Stimulated activated CD4-positive, alpha-beta T cell treated with anti-CD3 and anti-CD28 coated beads, Interleukin-15, amount 100 ng/mL, for 1 hour (primary cell): ENCODE measurements at places on chromosomes 3 and 15.
A peak's percentile ranks its signal among the peaks of the same experiment; 100 is the strongest.

- no peak for DNase-seq
Measured at GRCh38 chr3:152193673-152194267, 75.0 kb upstream of the MBNL1 start.

DNA sequence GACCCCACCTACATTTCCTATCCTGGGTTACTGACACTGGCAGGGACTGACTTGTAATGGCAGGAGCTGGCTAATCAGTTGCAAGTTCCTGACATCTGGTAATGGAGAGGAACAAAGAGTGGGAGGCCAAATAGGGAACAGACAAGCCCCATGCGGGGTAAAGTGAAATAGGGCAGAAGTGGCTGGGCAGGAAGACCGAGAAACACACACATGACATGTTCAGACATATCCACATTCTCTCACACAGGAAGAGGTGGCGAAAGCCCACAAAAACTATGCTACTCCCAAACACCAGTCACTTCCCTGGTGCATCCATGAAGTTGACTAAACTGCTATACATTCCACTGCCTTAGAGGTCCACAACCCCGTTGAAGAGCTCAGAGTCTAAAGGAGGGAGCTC, 394.1 kb upstream of the TBL1XR1 start:
- no peak for DNase-seq

GRCh38 chr3:13433912-13434311, 13.8 kb upstream of the NUP210 start:
- no peak for DNase-seq

GRCh38 chr3:11907667-11908660, 61.3 kb upstream of the TAMM41 start:
- DNase-seq, result no peak

GRCh38 chr15:96893159-96893906, 562.8 kb downstream of the NR2F2 start:
- DNase-seq, result no peak

DNA sequence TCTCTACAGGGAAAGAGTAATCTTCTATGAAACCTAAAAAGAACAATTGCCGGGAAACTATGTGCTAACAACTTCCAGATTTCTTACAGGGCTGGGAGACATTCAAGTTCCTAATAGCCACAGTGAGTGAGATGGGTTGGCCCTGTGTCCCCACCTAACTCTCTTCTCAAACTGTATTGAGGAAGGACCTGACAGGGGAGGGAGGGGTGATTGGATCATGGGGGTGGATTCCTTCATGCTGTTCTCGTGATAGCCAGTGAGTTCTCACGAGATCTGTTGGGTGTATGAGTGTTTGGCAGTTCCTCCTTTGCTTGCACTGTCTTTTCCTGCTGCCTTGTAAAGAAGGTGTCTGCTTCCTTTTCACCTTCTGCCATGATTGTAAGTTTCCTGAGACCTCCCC, 958.7 kb downstream of the AGBL1 start:
- no peak for DNase-seq

DNA sequence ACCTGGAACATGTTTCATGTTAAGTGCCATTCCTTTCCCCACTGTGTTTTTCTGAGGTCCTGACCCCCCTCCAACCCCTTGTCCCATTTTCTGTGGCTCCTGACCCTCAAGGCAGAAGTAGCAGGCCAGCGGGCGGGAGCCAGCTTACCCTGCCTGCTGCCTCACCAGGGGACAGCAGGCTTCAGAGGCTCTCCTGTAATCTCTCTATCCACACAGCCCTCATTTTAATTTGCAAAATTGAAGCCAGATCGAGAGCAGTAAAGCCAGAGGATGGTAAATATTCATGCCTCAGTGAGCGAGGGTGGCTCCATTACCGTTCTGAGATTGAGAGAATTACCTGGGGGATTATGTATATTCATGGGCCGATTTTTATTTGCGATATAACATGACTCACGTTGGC, 147.6 kb downstream of the DNAJB8 start:
- no peak for DNase-seq

DNA sequence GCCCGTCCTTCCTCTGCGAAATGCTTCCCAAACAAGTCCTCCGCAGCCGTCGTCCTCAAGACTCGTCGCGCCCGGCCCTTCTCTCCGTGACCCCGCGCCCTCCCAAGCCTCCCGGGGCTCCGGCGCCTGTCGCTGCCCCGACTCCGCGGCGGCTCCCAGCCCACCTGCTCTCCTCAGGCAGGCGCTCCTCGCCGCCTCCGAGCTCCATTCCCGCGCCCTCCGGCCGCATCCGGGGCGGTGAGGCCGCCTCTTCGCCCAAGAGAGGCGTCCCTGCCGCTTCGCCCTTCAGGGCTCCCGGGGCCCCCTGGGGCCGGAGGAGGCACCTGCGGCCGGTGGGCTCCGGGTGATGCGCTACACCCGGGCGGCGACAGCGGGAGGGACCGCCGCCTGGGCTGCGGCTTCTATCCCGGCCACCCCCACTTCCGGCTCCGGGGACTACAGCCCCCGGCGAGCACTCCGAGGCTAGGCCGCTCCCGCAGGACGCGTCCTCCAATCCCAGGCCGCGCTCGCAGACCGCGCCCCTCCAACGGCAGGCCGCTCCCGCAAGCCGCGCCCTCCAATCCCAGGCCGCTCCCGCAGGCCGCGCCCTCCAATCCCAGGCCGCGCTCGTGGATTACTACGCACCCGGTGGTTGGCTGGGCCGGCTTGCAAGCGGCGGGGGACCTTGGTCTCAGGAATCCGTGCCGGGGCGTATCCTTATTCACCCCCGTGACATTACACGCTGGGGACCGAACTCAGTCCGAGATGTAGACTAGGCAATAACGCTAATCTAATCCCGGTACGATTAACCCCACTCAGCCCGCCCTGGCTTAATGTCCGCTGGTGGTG, at the start of gene RUBCN:
TSS of gene RUBCN (minus strand) at position 414 of the 828 bp plus-strand sequence. CDS start at position 229, 185 bp downstream.
- peak; percentile 80 for DNase-seq

DNA sequence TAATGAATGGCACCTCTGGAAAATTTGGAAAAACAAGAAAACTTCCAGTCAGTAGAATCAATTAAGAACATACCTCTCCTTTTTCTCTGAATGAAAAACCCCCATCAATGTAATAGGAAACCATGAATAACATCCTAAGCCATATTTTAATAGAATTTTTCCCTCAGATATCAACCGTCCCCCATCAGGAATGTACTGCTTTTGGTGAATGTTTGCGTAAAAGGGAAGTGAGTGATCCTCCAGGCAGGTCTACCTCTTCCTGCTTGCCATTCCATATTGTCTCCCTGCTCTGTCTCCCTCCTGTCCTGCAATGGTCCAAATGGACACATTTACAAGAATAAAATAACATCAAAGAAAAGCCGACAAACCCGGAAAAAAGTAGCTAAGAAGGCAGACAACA, 30.8 kb downstream of the LAMP3 start:
- no peak for DNase-seq

DNA sequence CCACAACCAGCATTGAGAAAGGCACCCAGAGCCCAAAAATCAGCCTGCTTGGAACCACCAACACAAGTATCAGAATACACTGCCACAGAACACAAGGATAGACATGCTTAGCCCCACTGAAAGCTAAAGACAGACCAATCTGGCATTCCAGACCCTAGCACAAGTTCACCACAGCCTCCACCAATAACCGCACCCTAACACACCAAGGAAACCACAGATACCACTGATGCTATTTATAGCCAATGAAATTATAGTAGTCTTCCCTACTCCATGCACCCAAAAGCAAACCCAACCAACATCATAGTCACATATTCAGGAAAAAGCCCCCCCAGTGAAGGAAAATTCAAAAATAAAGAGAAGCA, 83.9 kb upstream of the STT3B start:
- DNase-seq, result no peak

DNA sequence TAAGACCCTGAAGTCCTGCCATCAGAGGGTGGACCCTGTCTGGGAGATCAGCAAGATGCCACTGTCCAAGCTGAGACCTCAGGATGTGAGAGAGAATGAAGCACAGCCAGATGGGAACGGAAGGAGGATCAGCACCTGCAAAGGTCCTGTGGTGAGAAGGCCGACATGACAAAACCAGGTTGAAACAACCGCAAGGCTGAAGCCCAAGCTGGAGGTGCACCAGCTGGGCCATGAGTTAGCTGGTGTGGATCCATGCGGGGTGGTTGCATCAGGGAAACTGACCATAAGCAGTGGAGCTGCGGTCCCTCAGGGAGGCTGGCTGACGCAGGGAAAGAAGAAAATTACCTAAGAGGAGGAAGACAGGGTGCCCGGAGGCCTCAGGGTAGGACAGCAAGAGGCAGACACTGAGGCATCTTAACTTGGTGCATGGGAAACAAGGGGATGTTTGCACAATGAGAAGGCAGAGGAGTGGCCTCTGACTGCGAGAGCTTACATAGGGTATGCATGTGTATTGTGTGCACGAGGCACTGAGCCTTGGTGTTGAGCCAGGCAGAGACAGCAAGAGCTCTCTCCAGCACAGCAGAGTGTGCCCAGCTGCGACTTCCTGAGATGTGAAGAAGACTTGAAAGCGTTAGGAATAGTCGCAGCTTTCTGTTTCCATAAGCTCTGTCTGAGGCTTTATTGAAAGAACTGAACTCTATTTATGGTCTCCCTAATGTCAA, 497.7 kb downstream of the OCA2 start:
- no peak for DNase-seq

DNA sequence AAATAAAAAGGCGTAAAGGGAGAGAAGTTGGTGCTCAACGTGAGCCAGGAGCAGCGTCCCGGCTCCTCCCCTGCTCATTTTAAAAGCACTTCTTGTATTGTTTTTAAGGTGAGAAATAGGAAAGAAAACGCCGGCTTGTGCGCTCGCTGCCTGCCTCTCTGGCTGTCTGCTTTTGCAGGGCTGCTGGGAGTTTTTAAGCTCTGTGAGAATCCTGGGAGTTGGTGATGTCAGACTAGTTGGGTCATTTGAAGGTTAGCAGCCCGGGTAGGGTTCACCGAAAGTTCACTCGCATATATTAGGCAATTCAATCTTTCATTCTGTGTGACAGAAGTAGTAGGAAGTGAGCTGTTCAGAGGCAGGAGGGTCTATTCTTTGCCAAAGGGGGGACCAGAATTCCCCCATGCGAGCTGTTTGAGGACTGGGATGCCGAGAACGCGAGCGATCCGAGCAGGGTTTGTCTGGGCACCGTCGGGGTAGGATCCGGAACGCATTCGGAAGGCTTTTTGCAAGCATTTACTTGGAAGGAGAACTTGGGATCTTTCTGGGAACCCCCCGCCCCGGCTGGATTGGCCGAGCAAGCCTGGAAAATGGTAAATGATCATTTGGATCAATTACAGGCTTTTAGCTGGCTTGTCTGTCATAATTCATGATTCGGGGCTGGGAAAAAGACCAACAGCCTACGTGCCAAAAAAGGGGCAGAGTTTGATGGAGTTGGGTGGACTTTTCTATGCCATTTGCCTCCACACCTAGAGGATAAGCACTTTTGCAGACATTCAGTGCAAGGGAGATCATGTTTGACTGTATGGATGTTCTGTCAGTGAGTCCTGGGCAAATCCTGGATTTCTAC, at the start of gene RARB:
TSS of gene RARB (plus strand) at position 322 of the 847 bp plus-strand sequence. CDS start at position 791, 469 bp downstream.
- DNase-seq, result no peak

- DNase-seq, result no peak
Measured at GRCh38 chr3:117278424-117279190, 569.0 kb downstream of the TUSC7 start.

- no peak for DNase-seq
Measured at GRCh38 chr15:66783314-66783713, 81.3 kb downstream of the SMAD6 start.

DNA sequence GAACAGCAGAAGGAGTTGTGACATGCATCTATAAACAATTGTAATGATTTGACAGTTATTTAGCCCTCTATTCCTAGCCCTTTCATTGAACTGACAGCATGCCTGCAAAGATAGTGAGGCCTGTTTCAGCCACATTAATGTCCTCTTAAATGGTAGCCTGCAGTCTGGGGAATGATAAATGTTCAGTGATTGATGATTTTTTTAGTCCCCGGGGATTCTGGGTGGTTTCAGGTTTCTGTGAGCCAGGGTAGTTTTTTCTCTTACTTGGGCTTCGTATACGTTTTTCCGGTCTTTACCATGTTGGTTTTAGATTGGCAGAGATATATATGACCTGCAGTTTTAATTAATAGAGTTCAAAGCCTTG, 172.0 kb downstream of the TCF12 start:
- DNase-seq, result no peak

DNA sequence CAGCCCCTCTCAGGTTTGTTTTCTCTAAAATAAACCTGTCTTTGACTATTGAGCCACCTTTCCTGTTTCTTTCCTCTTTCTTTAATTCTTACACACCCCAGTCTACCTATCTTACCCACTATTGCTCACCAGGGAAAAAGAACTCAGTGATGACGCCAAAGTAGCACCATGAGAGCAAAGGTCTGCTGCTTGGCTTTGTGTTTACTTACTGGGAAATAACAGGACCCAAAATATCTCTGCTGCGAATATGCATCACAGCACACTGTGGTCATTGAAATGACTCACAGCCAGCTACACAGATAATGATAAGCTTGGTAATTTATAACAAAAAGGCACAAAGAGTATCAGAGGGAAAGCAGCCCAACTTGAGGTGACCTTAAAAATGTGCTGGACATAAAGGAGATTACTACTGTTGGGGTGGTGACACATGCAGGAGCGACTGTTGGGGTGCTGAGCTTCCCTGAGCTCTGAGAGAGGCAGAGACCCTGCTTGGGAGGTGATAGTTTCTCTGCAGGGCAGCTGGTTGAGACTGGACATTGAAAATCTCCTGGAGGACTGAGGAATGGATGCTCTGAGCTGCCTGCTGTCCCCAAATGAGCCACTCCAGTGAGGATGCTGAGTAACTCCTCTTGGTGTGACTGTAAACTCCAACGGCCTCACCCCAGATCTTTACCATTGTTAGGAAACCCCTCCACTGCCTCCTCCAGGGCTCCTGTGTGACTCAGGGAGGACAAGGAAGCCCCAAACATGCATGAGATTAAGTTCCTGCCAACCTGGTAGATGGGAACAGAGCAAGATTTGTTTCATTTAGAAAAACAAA, 14.5 kb downstream of the EFCAB12 start:
- DNase-seq, result no peak

- DNase-seq, result no peak
Measured at GRCh38 chr15:70955151-70955550, 62.5 kb downstream of the LRRC49 start.

DNA sequence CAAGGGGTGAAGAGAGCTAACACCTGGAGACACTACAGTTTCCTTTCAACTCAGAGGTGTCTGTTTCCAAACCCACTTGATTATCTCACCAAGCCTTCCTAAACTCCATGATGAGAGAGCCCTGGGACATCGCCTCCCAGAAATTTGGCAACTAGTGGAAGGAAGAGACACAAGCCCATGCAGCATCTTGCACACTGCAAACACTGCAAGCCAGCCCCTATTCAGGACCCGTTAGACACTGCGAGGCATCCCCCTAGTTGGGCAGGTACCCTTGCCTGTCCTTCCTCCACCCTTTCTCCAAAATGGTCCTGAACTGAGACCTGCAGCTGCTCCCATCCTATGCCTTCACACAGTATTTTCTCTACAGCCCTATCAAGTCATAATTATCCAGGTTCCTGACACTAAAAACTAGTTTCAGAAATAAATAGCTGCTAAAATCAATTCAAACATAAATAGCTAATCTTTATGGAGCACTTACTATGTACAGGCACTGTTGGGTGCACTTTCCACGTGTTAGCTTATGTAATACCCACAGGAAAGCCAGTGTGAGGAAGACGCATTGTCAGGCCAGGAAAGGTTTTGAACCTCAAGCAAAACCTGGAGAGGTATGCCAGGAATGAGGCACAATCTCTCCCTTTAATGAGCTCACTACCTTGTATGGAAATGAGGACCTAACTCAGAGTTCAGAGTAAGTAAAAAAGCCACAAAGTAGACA, 2.8 kb downstream of the MAGI1 start:
- no peak for DNase-seq

- no peak for DNase-seq
Measured at GRCh38 chr3:193962986-193963685, 172.8 kb upstream of the HES1 start.
